Germinal center (tissue), 1 donor: ENCODE measurements at places on chromosomes 2 and 18.
A peak's percentile ranks its signal among the peaks of the same experiment; 100 is the strongest.

DNA sequence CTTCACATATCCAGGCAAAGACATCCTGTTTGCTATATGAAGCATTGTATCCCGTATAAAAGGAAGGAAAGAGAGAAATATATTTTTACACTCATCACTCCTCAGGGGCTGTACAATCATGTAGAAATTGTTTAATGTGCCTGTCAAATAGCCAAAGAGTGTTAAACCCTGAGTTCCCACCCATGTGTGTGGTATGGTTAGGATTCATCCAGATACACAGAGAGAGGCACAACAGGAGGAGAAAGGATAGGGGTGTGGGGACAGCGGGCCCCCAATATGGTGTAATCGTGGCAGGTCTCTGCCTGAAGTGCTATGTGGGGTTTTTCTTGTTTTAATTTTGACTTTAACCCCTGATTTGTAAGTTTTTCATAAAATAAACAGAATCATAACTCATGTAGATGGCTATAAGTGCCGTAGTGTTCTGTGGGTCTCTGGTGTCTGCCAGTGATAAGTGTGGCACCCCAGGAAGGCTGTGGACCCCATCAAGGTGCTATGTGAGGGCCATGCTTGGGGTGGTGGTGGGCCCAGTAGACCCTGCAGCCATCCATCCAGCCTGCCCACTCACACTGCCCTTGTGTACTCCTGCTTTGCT, 10.2 kb upstream of the IL18R1 start:
- no peak for DNase-seq

DNA sequence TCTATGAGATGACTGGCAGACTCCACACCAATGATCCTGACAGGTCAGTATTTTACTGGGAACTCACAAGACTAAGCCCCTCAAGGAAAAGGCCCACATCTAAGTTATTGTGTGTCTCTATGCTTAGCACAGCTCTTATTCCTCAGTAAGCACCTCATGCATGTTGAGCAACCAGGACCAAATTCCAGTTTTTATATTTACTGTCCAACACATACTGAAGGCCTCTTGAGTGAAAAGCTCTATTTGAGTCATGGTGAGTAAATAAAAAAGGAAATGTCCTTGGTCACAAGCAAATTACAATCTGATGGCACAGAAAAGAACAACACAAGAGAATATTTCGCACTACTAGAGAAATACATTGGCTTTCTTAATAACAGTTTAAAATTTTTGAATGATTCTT, 87.9 kb upstream of the ETAA1 start:
- DNase-seq, result no peak

DNA sequence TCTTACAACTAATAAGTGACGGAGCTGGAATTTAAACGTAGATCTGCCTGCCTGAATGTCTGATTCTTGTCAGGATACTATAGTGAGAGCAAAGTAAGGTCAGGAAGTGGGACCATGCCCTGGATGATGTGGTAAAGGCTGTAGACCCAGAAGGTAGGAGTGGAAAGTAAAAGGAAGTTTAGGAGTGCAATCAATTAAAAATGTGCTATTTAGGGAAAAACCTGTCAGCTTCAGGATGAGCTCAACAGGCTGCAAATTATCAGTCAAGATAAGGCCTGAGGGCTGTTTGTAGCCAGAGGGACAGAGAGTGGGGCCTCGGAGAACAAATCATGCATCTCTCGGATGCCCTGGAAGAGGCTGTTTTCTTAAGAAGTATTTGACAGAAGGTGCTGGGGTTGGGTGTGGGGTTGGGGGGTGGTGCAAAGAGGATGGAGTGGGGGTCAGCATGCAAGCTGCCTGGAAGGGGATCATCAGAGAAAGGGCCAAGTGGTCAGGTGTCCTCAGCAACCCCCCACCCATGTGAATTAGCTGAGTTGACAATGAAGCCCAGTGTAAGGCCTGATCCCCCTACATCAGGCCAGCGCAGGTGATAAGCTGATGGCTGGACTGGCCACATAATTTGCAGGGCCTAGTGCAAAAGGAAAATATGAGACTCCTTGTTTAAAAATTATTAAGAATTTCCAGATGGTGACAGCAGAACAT, 53.2 kb upstream of the MAPRE3 start:
- DNase-seq, result no peak

DNA sequence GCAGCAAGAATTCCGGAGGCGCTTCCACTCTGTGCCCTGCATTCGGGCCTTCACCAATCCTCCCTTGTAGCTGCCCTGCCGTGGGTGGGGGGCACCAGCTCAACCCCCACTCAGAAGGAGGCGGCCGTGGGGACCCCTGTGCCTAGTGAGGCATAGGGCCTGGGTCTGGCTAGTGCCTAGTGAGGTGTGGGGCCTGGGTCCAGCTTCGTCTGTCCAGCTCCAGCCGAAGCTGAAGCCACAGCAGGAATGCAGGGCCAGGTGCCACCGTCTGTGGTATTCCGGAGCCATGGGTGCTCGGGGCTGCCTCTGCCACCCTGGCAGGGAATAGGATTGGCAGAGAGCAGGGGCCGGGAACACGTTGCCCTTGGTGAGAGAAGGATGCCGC, 12.3 kb downstream of the ODC1 start:
- DNase-seq, result no peak

DNA sequence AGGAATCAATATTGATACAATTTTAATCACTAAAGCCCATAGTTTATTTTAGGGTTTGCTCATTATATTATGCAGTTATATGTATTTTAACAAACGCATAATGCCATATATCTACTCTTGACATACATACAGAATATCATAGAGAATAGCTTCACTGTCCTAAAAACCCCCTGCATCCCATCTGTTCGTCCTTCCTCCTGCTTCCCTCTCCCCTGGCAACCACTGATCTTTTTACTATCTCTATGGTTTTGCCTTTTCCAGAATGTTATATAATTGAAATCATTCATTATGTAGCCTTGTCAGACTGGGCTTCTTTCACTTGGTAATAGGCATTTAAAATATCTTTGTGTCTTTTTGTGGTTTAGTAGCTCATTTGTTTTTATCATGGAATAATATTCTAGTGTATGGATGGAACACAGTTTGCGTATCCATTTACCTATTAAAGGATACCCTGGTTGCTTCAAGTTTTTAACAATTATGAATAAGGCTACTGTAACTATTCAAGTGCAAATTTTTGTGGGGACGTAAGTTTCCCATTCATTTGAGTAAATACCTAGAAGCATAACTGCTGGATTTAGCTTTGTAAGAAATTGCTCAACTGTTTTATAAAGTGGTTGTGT, 801.6 kb upstream of the GCFC2 start:
- DNase-seq, result no peak

GRCh38 chr2:83162421-83162820, 1296.7 kb downstream of the SUCLG1 start:
- DNase-seq, result no peak

GRCh38 chr18:76098674-76099411, 396.2 kb downstream of the ZNF516 start:
- DNase-seq, result no peak

DNA sequence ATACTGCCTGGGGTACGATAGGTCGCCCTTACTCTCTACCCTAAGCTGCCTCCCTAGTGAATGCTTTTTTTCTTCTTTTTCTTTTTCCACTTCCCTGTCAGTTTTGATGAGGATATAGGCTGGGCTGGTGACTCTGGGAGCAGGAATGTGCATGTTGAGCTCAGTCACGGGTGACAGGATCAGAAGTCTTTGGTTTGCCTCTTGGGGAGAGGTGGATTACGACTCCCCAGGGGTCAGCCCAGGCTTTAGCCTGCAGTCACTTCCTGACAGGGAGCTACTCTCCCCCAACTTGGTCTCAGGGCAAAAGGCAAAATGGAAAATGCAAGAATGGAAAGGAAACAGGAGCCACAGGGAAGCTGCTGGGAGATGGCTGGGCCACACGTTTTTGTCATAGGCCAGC, 57.3 kb downstream of the THNSL2 start:
- DNase-seq, result no peak

- DNase-seq, result peak; percentile 57
Observed at GRCh38 chr2:10407841-10408648, 40.1 kb downstream of the ODC1 start.

DNA sequence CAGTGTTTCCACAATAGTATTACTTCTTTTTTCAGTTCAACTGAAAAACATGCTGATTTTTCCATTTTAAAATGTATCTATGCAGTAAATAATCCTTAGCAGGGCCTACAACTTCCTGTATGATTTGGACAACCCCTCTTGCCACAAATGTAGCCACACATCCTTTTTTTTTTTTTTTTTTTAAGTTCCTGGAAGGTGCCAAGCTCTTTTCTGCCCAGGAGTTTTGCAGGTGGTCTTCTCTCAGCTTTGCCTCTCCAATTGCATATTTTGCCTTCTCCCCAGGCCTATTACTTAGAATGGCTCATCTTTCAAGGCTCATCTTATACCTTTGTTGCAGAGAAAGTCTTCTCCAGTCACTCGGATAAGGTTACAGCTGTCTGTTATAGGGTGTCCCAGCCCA, 11.6 kb downstream of the KLHL14 start:
- no peak for DNase-seq

DNA sequence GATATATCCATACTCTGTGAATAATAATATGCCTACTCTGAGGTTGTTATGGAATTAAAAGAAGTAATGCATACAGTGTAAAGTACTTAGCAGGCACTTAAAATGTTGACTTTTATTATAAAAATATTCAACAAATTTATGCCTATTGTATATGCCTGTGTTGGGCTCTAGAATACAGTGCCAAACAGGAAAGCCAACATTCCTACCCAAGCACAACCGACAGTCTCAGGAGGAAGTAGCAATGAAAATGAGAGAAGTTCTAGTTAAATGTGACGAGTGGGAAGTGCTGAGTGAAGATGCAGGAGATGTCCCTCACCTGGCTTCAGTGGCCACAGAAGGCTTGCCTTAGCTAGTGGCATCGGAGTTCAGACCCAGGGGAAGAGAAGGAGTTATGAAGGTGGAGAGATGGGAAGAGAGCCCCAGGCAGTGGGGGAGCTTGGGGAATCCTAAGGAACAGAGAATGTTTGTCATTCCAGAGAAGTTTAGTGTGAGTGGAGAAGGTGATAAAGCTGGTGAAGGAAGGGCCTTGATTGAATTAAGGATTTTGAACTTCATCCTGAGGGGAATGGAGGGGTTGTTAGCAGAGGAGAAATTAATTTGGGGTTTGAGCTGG, 105.4 kb upstream of the CNGA3 start:
- no peak for DNase-seq

DNA sequence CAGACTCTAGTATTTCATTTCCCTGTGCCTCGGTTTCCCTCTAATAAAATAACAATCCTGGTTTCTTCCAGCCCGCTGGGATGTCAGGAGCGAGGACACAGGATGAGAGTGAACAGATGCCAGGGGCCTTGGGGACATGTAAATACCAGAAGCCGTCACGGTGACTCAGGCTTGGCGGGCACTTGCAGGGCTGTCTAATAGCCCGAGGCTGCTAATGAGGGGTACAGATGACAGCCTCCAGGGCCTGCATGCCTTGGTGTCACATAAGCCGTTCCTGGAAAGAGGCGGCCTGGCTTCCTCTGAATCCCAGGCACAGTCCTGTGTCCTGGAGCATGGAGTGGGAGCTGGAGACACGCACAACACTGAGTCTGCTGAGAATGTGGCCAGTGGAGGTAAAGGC, 28.2 kb downstream of the HS1BP3 start:
- no peak for DNase-seq

DNA sequence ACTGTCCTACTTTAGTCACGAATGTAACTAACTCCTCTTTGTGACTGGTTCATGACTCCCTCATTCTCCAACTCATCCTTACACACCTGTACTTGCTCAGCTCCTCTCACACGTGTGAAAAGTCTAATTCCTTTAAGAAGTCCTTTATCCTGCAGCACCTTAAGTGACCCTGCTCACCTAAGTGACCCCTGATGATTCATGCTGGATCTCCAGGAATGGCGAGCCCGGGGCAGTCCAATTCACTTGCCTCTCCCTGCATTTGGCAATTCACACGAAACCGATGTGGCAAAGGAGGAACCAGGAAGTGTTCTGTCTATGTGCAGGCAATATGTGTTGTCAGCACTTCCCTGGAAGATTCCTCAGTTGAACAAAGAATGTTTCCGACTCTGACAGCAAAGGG, 189.8 kb upstream of the NABP1 start:
- DNase-seq, result no peak

DNA sequence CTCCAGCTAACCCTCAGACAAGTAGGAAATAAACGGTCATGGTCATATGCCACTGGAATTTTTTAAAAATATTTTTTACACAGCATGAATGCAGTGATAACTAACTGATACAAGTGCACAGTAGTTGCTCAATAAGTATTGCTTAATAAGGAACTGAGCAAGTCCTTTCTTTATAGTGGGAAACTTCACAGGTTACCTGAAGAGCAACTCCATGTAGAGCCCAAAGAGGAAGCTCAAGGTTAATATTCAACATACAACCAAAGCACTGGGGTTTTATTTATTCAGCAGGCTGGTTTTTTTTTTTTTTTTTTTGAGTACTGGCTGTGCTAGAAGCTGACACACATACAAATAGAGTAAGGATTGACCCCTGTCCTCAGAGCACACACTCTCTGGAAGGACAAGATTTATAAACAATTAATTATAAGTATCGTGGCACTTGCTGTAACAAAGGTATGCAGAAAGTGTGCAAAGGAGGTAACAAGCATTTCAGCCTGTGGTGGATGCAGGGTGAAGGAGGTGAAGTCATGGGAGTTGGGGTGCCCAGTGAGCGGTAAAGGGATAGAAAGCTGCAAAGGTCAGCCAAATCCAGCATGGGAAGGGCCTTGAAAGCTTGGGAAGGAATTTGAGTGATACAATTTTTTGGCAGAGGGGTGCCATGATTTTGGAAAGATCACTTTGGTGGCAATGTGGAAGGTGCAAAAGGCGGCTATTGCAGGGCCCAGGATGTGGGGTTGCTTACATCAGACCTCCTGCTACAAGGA, 52.7 kb downstream of the ATOH8 start:
- DNase-seq, result no peak

GRCh38 chr2:187403568-187404260, 44.3 kb downstream of the CALCRL start:
- DNase-seq, result no peak

DNA sequence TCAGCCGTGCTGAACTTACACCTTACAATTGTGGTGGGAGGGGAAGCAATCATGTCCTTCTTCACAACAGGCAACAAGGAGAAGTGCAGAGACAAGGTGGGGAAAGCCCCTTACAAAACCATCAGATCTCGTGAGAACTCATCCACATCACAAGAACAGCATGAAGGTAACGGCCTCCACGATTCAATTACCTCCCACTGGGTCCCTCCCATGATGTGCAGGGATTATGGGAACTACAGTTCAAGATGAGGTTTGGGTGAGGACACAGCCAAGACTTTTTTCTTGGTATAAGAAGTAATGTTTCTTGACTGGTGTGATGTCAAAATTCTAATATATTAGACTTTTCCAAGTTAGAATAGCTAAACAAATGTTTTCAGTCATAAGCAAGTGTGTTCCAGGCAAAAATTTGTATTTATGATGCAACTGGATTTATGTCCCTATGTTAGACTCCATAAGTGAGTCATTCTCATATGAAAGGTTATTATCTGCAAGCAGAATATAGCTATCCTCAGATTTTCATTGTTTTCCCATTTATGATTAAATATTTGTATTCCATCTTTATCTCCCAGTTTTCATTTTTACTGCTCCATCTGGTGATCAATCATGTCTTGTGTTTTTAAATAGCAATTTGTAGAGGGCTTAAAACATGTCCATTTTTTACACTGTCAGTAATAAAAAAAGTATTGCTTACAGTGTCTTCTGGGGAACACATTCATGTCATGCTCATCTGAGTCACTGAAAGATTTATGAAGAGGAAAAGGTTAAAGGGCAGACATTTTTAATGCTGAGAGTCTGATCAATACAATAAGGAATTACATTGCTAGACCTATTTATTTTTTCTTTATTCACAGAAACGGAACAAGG, 995.2 kb upstream of the CDH2 start:
- DNase-seq, result no peak
